Tibial artery (tissue), 4 donors: ENCODE measurements at places on chromosomes 4 and X.

DNA sequence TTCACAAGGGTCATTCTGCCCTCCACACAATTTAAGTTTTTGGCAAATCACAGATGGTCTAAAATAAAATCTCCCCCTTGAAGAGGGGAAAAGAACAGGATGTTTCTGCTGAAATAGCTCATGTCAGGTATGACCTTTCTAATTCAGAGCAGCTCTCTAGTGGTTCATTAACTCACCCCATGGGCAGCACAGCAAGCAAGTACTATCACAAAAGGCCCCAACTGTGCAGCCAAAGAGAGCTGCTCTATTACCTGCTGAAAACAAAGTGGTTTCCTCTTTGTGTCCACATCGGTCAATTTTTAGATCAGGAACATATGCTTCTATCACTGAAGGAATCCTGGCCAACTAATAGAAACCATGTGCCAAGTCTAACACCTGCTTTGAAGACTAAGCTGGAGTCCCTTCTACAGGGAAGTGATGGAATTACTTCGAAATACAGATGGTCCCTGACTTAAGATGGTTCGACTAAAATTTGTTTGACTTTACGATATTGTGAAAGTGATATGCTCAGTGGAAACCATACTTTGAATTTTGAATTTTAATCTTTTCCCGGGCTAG, 164.3 kb downstream of the ENOX2 start:
- DNase-seq, result no peak

DNA sequence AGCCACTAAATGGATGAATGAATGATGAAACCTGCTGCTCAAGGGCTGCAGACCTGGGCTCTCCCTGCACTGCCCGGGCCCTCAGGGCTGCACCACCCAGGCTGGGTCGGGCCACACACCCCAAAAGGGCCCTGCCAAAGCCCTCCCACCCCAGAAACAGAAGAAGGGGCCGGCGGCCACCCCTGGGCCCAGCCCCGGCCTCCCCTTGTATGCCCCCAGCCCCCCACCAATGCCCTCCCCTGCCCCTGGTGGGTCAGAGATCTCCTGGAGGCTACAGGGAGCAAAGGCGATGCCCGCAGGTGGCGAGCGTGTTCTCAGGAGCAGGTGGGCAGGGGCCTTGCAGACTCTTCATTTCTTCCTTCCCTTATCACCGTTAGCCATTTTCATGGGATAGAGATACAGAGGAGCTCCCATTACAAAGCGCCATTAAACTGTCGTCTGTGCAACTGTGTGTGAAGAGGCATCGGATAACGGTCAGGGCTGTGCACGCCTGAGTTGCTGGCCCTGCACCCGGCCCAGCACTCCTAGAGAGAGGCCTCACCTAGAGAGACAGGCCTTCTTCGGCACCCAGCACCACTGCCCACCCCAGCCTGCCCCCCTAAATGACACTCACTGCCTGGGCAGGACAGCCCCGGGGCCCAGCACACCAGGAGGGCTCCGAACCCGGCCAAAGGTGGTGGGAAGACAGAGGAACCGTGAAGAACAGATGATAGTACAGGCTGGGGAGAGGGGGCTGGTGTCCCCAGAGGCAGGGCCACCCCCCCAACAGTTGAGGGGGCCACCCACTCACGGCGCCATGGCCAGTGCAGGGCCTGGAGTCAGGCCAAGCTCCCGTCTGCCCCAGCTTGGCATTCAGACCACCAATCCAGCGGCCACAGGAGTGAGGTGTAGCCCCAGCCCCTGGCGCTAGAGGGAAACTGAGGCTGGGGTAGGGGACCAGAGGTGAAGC, 133.7 kb downstream of the FAM53A start:
- DNase-seq, result no peak

DNA sequence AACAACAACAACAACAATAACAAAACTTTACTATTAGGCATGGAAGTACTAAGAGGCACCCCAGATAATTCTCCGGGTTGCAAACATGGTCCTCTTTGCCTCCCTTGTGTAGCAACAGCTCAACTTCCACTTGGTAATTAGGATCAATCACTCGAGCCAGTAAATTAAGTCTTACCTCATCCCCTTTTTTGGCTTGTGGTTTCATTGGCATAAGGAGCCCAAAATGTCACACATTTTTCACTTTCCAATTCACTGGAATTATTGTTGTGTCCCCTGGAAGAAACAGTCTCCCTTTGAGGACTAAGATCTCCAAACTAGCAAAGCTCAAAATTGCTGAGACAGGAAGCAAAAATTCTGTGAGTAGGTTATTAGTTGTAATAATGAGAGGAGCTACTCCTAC, 49.2 kb upstream of the HSD17B10 start:
- DNase-seq, result no peak

DNA sequence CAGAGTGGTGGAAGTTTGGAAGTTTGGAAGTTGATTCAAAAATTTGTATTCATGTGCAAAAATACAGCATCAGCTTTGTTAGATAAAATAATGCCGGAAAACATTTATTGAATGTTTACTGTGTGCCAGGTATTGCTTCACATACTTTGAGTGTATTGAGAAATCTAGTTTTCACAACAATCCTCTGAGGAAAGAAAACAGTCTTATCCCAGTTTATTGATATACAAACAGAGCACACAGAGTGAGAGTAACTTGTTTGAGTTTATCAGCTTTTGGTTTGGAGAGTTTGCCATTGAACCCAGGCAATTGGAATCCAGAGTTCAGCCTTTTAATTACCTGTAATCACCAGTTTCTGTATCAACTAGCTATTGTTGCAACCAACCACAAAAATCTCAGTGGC, 127.2 kb upstream of the RPS6KA3 start:
- no peak for DNase-seq

DNA sequence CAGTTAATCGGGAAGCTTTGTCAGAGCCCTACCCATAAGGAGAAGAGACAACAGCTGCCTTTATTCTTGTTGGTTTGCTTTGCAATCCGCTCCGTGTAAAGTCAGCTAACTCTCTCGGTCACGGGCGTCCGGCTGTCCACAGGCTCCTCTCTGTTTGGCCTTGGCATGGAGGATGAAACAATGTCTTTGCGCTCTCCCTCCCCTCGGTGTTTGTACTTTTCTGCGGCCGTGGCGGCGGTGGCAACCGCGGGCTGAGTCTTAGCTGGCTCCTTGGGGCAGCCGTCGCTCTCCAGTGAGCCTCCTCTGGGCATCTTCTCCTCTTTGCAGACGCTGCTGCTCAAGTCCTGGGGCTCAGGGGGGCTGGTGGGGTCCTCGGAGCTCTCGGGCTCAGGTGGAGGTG, 10.6 kb upstream of the IRAK1 start:
- no peak for DNase-seq

DNA sequence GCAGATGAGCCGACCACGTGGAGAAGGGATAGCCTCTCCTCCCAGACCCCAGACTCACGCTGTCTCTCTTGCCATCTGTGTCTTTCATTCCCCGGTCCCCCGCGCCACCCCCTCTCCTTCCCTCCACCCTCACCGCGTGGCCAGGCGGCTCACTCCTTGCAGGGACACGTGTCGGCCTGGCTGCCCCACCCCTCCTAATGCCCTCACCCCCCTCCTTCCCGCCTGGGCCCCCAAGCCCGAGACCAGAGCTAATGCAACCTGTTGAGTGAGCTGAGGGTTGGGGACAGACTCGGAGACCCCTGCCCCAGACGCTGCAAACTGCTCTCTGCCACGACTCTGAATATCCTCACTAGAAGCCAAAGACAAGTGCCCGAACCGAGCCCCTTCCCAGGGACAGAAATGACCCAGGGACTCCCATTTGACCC, 1.8 kb downstream of the SLC38A5 start:
- no peak for DNase-seq

DNA sequence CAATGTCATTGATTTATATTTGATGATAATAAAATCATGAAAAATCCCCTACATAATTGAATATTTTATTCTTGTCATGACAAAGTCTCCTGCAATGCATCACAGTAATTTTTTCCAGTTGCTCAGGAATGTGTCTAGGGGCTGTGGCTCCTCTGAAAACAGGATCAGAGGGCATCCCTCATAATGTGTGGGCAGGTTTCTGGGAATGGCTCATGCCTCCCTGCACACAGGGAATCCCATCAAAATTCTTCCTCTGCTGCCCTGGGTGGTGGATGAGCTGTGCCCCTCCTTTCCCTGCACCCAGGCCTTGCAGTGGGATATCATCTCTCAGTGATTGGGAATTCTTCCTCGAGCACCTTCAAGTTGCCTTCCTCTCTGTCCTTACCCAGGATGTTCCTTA, 20.4 kb upstream of the PUDP start:
- no peak for DNase-seq

- DNase-seq, result no peak
Observed at GRCh38 chrX:132877954-132878536, 80.4 kb downstream of the HS6ST2 start.

GRCh38 chrX:13511241-13511943, 58.0 kb upstream of the EGFL6 start:
- no peak for DNase-seq

GRCh38 chrX:20412871-20413486, 146.3 kb upstream of the RPS6KA3 start:
- DNase-seq, result no peak

DNA sequence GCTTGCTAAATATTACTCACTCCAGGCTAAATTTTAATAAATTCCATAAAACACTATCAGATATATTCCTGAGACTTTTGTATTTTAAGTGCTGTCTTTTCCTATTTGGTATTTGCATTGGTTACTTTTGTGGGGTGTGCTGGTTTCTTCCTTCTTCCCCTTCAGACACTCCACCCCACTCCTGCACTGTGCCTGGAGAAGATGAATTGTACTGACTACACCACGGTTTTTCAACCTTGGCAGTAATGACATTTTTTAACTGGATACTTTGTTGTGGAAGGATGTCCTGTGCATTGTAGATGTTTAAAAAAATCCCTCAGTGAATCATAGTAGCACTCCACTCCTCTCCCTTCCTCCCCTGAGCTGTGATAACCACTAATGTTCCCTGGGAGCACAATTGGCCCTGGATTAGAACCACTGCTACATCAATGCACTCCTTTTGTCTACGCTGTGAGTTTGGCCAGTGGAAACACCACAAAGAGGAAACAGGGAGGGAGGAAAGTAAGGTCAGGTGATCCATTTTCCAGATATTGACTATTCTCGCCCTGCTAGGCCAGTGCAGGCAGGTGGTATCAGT, 36.3 kb downstream of the SNCA start:
- DNase-seq, result no peak

GRCh38 chr4:184280591-184281071, 63.0 kb upstream of the ENPP6 start:
- no peak for DNase-seq

GRCh38 chrX:49809891-49810632, 19.0 kb upstream of the PAGE4 start:
- DNase-seq, result no peak

DNA sequence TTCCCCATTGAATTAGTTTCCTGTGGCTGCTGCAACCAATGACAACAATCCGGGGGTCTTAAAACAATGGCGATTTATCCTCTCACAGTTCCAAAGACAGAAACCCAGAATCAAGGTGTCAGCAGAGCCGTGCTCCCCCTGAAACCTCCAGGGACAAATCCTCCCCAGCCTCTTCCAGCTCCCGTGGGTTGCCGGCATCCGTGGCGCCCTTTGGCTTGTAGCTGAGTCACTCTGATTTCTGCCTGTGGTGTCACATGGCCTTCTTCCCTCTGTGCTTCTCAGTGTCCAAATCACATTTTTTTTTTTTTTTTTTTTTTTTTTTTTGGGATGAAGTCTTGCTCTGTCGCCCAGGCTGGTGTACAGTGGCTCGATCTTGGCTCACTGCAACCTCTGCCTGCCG, 64.5 kb upstream of the STX18 start:
- DNase-seq, result no peak

DNA sequence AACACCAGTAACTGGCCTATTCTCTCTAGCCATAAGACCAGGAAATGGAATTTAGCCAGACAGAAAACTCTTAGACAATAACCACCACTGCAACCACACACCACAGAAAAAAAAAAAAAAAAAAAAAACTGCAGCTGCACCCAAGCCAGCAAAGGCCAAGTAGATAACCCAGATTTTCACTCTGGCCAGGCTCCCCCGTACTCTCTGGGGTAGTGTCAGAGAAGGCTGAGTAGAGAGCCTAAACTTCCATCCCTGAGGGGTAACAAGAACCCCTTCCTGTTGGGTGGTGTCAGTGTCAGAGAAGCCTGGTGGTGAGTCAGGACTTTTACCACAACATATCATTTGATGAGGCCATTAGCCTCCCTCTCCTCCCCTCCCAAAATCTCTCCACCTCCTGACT, 5.6 kb upstream of the DLG3 start:
- no peak for DNase-seq

DNA sequence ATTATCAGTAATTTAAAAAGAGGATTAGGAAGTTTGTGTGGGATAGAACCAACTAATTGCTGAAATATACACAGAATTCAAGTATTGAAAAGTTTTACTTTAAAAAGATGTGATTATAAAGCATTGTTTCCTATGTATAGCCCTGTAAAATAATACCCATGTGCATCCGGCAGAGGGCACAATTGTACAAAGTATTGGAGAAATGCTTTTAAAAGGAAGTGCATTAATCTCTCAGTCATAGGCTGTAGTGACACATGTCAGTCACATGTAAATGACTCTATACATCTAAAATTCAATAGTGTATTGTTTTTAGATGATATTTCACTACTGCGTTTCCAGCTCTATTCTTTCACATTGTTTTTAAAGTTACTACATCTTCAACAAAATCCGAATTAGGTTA, 9.7 kb upstream of the GEMIN8 start:
- DNase-seq, result peak; percentile 45

DNA sequence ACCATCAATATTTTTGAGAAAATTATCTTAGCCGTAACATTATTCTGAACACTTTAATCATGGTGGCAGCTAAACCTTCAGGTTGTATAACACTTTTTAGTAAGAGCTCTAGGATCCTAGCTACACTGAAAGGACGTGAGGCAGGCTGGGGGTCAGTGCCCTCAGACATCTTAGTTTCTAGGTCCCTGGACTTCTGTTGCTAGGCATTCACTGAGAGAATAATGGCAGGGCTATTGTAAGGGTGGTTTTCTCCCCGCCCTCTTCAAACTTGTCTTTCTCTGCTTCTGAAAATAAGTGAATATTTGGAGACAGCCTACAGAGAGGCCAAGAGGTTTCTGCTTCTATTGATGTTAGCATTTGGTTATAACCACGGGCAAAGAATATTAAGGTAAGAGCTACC, 15.4 kb upstream of the MMRN1 start:
- DNase-seq, result no peak

DNA sequence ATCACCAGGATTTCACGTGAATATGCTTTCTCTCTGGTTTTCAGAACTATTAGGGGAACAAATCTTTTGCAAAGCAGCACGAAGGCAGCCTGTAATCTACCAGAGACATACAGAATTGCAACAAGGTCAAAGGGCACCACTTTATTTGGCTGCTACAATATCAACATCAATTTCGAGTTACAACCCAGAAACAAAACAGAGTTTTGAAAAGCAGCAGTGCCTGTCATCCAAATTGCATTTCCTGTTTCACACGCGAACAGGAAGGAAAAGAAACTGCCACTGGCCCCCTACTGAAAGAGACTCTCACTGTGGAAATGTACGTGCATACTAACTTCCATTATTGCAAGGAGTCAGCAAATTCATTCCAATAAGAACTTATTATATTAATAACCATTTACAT, 17.1 kb upstream of the C1QTNF7 start:
- DNase-seq, result no peak
